ENCODE measurements at places on chromosomes 3 and 15.

- DNase-seq = peak; percentile 22
These were observed 159.8 kb downstream of the ALCAM start for GRCh38 chr3:105526360-105527111.

DNA sequence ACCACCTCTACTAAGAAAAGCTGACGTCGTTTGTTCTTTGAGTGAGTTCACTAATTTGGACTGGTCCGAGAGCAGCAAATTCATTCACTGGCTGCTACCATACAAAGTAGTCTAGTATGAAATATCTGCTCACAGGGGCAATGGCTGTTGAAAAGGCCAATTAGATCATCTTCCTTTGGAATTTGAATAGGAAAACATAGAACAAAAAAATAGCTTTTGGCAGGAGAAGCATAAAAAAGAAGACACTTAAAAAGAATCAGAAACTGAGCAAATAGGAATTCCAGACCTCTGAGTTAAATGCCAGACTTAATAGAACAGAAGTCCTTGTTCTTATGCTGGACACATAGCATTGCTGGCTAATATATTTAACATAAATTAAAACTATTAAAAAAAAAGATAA is 159.3 kb downstream of the IL1RAP start:
- peak; percentile 36 for DNase-seq

- no peak for DNase-seq
These were observed 34.9 kb upstream of the POU1F1 start for GRCh38 chr3:87311309-87311708.

- no peak for DNase-seq
These were observed 86.3 kb upstream of the MEX3B start for GRCh38 chr15:82132096-82132495.

DNA sequence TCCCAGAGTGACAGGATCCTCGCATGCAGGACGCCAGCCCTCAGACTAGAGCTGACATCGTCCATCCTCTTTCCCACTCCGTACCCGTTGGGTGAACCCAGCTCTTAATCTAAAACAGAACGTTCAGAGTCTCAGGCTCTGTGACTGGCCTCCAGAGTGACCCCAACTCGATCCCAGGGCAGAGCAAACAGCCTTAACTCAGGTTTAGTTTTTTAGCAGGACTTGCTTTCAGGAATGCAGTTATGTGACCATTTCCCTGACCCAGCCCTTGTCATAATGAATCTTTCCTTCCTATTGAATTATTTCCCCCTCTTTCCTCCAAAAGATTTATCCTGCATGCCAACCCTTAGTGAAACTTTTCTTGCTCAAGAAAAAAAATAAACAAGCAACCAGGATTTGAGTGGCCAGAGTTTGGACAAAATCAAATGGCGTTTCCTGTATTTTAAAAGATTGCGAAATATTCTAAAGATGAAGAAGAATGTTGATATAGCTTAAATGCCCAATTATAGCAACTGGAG is 47.8 kb upstream of the RARB start:
- no peak for DNase-seq

- DNase-seq = no peak
These were observed 9.3 kb upstream of the PRICKLE2 start for GRCh38 chr3:64234571-64234970.

- peak; percentile 25 for DNase-seq
These were observed 381.8 kb upstream of the THBS1 start for GRCh38 chr15:39199076-39199475.

DNA sequence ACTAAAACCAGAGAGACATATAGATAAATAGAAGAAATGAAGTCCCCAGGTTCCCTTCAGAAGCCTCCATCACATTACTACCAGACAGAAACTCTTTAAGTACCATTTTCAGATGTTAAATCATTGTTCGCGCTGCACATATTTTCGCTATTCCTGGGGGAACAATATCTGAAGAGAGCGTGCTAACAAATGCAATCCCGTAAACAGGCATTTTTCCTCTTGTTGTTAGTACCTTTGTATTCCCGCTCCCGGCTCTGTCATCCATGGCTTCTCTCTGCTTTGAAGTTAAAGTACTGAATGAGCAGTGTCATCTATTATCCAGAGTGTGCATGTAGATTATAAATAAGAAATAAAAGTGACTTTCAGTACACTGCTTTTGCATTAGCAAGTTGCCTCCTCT is 412.3 kb downstream of the FOXP1 start:
- no peak for DNase-seq

GRCh38 chr15:67110958-67111864 is 45.8 kb downstream of the SMAD3 start:
- no peak for DNase-seq

GRCh38 chr15:80550908-80551260 is 144.2 kb upstream of the ABHD17C start:
- no peak for DNase-seq

DNA sequence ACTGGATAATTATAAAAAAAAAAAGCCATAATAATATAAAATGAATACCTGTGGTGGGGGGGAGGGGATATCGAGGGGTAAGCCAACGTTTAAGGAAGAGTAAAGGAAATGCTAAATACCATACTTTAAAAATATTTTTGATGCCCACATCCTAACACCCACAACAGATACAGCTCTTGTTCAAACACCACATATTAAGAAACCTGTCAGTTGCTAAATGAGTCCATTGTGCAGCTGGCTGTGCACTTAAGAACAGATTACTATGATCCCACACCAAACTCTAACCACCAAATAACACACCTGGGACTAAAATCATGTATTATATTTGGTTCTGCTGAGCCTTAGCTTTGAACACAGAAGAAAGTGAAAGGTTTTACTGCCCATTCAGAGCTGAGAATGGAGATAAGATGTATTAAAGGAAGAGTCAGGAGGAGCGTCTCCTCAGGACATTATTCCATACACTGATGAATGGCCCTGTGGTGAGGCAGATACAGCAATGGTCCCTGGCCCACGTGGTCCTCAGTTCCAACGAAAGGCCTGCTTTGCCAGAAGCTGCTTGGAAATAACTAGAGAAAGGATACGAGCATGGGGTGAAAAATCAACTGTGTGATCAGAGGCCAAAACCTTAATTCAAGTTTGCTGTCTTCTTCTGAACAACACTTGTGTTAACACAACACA is 515.4 kb downstream of the FOXP1 start:
- no peak for DNase-seq

Measured in COLO829 (cell line).